SJSA1 (cell line): ENCODE measurements at places on chromosomes 13 and 19. TPM values are rescaled to one million over a fixed set of nuclear protein-coding genes. Genes with fewer than 3 reads are reported as not detected.
A peak's percentile ranks its signal among the peaks of the same experiment; 100 is the strongest.

DNA sequence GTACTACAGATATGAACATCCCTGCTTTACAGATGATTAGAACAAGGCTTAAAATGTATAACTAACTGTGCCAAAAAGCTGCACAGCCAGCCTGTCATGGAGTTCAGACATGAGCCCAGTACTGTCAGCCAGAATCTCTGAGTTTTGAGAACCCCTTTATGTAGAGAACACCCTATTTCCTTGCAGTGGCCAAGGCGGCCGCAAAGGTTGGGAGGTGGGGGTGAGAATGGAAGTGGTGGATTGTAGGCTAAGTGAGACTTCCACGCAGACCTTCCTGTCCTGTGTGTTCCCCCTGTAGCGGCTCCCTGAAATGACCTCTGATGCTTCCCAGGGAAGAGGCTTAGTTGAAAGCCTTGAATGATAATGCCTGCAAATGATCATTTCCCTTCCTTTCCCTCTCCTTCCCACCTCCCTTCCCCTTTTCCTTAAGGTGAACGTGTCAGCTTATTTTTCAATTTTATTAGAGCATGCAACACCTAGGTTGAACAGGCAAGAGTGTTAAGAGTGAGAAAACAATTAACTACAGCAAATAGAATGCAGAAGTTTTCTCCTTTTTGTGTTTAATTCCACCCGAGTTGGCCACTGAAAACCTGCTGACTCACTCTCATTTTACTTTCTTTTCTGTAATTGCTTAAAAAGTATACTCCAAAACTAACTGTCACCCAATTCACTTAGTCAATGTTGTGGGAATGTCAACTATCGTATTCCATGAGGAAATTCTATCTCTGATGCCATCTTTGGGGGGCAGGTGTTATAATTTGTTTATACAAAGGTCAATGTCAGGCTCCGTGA lies 167.0 kb upstream of the EDNRB start:
- H3K27me3 ChIP-seq = no peaks in the 10 kb centered on the region
- no peak overlapping the region for H3K27ac ChIP-seq

- H3K36me3 ChIP-seq = peaks cover 3% of the 10 kb centered on the region; the same call in 1 of the 2 replicates
- H3K27me3 ChIP-seq = no peaks in the 10 kb centered on the region
- H3K27ac ChIP-seq = peak overlapping the region; percentile 76
- no peak overlapping the region for H3K4me3 ChIP-seq
- H3K4me1 ChIP-seq = peaks cover 24% of the 10 kb centered on the region
These were observed 13.8 kb upstream of the CEACAM16 start for GRCh38 chr19:44684892-44685863.

DNA sequence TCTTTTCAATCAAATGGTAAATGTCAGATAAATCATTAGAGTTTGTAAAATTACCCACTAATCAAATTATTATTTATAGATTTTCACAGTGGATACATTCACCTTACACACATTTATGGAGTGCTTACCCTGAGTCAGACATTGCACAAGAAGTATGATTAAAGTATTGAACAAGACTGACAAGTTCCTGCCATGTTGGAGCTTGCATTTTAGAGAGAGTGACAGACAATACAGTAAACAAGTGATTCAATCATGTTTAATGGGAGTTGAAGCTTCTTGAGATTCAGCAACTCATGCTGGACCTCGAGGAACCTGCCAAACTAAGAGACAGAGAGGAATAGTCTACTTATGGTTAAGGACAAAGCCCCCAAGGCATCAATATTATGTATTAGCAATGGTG lies 487.8 kb downstream of the PCDH17 start:
- H3K27ac ChIP-seq = no peak overlapping the region
- no peaks in the 10 kb centered on the region for H3K36me3 ChIP-seq
- no peak for DNase-seq
- no peak overlapping the region for H3K4me3 ChIP-seq
- no peaks in the 10 kb centered on the region for H3K27me3 ChIP-seq

GRCh38 chr13:47076500-47076899 lies 179.6 kb upstream of the HTR2A start:
- H3K27ac ChIP-seq = no peak overlapping the region
- no peak for DNase-seq
- H3K4me1 ChIP-seq = no peaks in the 10 kb centered on the region
- H3K27me3 ChIP-seq = no peaks in the 10 kb centered on the region

GRCh38 chr13:109389456-109389855 lies 396.9 kb downstream of the IRS2 start:
- no peaks in the 10 kb centered on the region for H3K27me3 ChIP-seq
- peak; percentile 82 for DNase-seq
- peak overlapping the region; percentile 9 for H3K27ac ChIP-seq
- H3K36me3 ChIP-seq = no peaks in the 10 kb centered on the region

Gene ADGRE3
- not detected in 2 replicates for total RNA-seq
